AG04450 (cell line): ENCODE measurements at places on chromosomes 5 and 9.

- DNase-seq: peak; percentile 33
Observed at GRCh38 chr5:141846031-141846430, 32.2 kb downstream of the PCDH1 start.

DNA sequence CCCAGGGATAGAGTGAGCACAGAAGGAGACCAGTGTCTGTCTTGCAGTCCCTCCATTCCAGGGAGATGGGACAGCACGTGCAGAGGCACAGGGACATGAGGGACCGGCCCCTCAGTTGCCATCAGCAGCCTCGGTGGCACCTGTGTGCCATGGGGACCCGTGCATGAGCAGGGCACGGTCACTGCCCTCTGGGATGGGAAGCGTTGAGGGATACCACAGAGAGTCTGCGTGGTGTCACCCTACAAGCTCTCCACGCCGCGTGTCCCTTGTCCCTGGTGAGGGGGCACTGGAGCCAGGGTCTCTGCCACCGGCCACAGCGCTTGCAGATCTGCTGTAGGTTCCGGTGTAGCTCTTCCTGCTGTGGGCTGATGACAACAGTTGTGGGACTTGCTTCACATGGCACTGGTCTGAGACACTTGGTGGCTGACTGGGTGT is 108.1 kb downstream of the CACNA1B start:
- no peak for DNase-seq

GRCh38 chr9:38526591-38526990 is 93.8 kb downstream of the ANKRD18A start:
- no peak for DNase-seq

- DNase-seq: no peak
Observed at GRCh38 chr5:146069780-146070099, 35.6 kb downstream of the PLAC8L1 start.

DNA sequence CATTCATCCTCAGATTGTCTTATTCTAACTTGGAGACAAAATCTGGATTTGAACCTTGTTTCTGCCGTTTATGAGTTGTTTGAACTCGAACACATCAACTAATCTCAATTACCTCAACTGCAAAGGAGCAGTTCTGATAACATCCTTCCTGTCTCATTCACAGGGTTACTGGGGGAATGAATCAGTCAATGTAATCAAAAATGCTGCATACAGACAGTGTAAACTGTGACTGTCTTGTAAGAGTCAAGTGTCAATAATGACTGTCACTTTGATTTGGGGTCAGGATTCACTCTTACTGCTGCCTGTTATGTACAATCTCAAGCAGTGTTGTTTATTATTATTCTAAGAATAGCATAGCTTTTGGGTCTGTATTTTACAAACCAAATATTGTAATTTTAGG is 273.8 kb downstream of the DOCK8 start:
- no peak for DNase-seq
